Endodermal cell (in vitro differentiated cells): ENCODE measurements at places on chromosomes 2 and 18. TPM values are rescaled to one million over a fixed set of nuclear protein-coding genes. Genes with fewer than 3 reads are reported as not detected.
A peak's percentile ranks its signal among the peaks of the same experiment; 100 is the strongest.

DNA sequence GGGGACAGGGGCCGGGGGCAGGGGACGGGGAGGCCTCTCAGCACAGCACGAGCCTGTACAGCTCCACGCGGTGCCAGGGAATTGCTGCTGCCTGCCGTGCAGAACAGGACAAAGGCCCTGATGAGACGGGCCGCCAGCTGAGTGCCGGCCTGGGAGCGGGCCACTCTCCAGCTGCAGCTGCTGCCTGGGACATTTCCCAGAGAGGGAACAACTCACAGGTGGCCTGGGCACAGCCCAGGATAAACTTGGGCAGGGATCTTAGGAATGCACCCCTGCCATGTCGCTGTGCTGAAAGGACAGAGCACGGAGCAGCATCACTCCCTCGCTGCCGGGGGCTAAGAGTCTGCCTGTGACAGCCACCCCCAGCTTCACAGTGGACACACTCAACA, 38.8 kb downstream of the CENPO start:
- no peak overlapping the region for H3K4me3 ChIP-seq
- H3K4me1 ChIP-seq: no peaks in the 10 kb centered on the region
- H3K27ac ChIP-seq: peak overlapping the region; percentile 75
- no peak for DNase-seq
- H3K36me3 ChIP-seq: peaks cover 4% of the 10 kb centered on the region

- H3K4me1 ChIP-seq: no peaks in the 10 kb centered on the region
- DNase-seq: no peak
- H3K27me3 ChIP-seq: no peaks in the 10 kb centered on the region
- H3K27ac ChIP-seq: no peak overlapping the region
Measured at GRCh38 chr2:53095664-53096063, 671.9 kb upstream of the CHAC2 start.

DNA sequence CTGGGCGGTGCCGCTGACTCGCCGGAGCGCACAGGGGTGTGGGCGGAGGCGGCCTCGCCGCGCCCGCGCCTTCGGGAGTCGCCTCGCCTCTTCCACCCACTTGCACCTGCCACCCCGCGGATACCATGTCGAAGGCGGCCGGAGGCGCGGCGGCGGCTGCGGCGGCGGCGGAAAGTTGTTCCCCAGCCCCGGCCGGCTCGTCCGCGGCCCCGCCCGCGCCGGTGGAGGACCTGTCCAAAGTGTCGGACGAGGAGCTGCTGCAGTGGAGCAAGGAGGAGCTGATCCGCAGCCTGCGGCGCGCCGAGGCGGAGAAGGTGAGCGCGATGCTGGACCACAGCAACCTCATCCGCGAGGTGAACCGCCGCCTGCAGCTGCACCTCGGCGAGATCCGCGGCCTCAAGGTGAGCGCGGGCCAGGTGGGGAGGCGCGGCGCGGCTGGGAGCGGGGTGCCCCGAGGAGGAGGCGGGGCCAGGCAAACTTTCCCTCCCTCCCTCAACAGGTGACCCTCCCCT, 766 bp downstream of the CCDC85A start:
- H3K4me1 ChIP-seq: no peaks in the 10 kb centered on the region
- H3K27ac ChIP-seq: no peak overlapping the region
- H3K36me3 ChIP-seq: no peaks in the 10 kb centered on the region
- peaks cover 96% of the 10 kb centered on the region for H3K27me3 ChIP-seq

- H3K27ac ChIP-seq: no peak overlapping the region
- no peaks in the 10 kb centered on the region for H3K27me3 ChIP-seq
- DNase-seq: peak; percentile 79
Measured at GRCh38 chr2:238108423-238109183, 8.5 kb downstream of the ESPNL start.

GRCh38 chr2:180322781-180323180, 315.7 kb upstream of the CWC22 start:
- no peak overlapping the region for H3K4me3 ChIP-seq
- H3K36me3 ChIP-seq: no peaks in the 10 kb centered on the region
- no peak overlapping the region for H3K27ac ChIP-seq
- DNase-seq: no peak
- H3K4me1 ChIP-seq: no peaks in the 10 kb centered on the region

- H3K36me3 ChIP-seq: no peaks in the 10 kb centered on the region
- no peak overlapping the region for H3K27ac ChIP-seq
- no peak for DNase-seq
- no peaks in the 10 kb centered on the region for H3K27me3 ChIP-seq
Measured at GRCh38 chr2:44582363-44583008, 220.7 kb downstream of the CAMKMT start.

DNA sequence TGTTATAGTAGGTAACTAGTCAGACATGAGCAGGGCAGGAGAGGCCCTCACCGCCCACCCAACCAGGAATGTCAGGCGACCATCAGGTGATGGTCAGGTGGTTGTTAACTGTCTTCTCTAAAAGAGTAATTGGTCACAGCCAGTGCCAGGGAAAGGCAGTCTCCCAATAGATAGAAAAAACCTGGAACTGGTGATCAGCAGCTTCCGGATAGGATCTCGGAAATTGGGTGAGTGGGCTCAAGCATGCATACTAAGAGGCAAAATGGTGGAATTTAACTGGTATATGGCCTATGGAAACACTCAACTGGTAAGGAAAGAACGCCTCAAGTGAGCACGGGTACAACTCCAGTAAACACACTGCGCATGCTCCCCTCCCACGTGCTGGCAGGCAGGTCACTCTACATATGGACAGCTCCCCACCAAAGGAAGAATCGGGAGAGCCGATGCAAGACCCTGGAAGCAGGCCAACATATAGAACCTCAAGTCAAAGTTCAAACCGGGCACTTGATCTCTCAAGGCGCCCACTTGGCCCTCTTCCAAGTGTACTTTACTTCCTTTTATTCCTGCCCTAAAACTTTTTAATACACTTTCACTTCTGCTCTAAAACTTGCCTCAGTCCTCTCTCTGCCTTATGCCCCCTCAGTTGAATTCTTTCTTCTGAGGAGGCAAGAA, 43.5 kb upstream of the TMEM131 start:
- H3K27me3 ChIP-seq: no peaks in the 10 kb centered on the region
- no peaks in the 10 kb centered on the region for H3K36me3 ChIP-seq
- no peak overlapping the region for H3K27ac ChIP-seq
- DNase-seq: no peak
- peaks cover 22% of the 10 kb centered on the region for H3K4me1 ChIP-seq

GRCh38 chr2:158079672-158080071, 22.0 kb upstream of the UPP2 start:
- H3K27me3 ChIP-seq: no peaks in the 10 kb centered on the region
- DNase-seq: no peak
- no peaks in the 10 kb centered on the region for H3K36me3 ChIP-seq
- no peak overlapping the region for H3K4me3 ChIP-seq
- H3K4me1 ChIP-seq: no peaks in the 10 kb centered on the region
- H3K27ac ChIP-seq: no peak overlapping the region

DNA sequence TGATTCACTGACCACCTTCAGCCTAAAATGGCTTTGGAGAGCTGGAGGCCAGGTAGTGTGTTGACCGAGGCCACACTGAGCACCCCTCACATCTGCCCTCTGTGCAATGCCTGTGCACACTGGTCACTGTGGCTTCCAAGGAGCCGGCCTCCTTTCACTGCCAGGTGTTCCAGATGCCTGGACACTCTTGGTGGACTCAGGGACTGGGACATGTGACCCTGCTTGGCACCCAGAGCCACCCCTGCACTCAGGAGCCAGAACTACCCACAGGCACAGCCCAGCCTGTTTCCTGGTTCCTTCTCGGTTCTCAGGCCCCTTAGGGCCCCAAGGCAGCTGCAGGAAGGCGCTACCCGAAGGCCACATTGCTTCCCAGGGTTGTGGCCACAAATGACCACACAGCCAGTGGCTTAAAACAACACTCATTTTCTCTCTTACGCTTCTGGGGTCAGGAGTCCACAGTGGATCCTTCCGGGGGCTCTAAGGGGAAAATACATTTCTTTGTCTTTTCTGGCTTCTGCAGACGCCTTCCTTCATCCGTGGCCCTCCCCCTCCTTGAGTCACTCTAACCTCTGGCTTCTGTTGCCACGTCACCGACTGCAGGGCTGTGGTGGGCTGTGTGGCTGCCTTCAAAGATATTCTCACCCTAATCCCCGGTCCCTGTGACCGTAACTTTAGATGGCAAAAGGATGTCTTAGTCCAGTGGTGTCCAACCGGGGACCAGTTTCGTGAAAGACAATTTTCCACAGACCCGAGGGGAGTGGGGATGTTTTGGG, 78.6 kb downstream of the ASB1 start:
- peaks cover 10% of the 10 kb centered on the region for H3K4me1 ChIP-seq
- H3K27ac ChIP-seq: no peak overlapping the region
- no peaks in the 10 kb centered on the region for H3K27me3 ChIP-seq

DNA sequence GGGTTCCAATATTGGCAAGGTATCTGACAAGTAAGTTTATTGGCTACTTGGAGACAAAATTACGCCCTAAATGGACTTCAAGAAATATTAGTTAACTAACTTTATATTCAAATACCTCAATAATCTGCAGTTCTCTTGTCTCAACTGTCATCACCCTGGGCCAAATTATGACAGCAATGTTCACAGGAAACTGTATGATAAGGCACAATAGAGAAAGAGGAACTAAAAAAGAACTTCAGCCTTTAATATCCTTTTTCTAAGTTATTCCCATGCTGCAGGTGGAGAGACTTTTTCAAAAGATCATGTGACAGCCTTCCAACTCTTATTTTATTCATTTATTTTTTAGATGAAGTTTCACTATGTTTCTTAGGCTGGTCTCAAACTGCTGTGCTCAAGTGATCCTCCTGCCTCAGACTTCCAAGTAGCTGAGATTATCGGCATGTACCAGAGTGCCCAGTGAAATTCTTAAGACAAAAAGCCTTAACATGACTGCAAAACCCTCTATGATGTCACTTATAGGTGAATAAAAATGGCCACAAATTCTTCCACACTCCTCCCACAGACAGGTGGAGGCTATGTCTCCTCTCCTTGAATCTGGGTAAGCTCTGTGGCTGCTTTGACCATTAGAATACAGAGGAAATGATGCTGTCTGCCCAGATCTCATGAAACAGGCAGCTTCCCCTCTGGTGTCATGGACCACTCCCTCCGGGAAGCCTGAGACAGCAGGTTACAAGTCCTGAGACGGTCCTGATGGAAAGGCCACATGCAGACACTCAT, 211.0 kb downstream of the TGIF1 start:
- no peak overlapping the region for H3K27ac ChIP-seq
- peak; percentile 44 for DNase-seq
- H3K4me1 ChIP-seq: peaks cover 6% of the 10 kb centered on the region
- H3K27me3 ChIP-seq: no peaks in the 10 kb centered on the region
- no peak overlapping the region for H3K4me3 ChIP-seq

DNA sequence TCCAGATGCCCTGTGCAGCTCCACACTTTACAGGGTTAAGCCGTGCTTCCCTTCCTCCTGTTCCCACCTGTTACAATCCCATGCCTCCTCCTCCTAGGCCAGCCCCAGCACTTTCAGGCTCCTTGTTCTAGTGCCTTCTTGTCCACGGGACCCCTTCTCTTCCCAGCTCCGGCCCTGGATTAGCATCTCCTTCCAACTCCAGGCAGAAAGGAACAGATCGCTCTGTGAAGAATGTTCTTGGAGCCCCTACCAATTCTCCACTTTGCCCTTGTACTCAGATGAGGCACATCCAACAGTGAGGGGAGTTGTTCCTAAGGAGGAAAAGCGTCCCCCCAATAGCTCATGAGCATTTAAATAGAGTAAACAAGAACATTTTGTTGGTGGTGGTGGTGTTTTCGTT, 72.7 kb downstream of the CABLES1 start:
- H3K4me1 ChIP-seq: no peaks in the 10 kb centered on the region
- no peaks in the 10 kb centered on the region for H3K36me3 ChIP-seq
- DNase-seq: no peak
- no peak overlapping the region for H3K4me3 ChIP-seq
- no peak overlapping the region for H3K27ac ChIP-seq
- H3K27me3 ChIP-seq: no peaks in the 10 kb centered on the region

GRCh38 chr2:99380376-99381010, 43.3 kb downstream of the EIF5B start:
- H3K4me3 ChIP-seq: no peak overlapping the region
- no peak overlapping the region for H3K27ac ChIP-seq
- no peaks in the 10 kb centered on the region for H3K27me3 ChIP-seq
- no peaks in the 10 kb centered on the region for H3K4me1 ChIP-seq
- no peak for DNase-seq
- peaks cover 91% of the 10 kb centered on the region for H3K36me3 ChIP-seq

The SGPP2 gene
- total RNA-seq: 0.11 TPM in 1 of 2 replicates, not detected in the other

The RRM2 gene
- 151 and 157 TPM in 2 replicates for total RNA-seq

The WNT10A gene
- total RNA-seq: not detected in 3 replicates

The AMER3 gene
- total RNA-seq: 0.91 to 1.1 TPM in 2 of 3 replicates, not detected in the other

The CLHC1 gene
- total RNA-seq: 9.5 and 17.9 TPM in 2 replicates

The BOLL gene
- total RNA-seq: not detected in 3 replicates

The EML6 gene
- 1.4 and 1.7 TPM in 2 replicates for total RNA-seq
